ENCODE measurements at places on chromosomes 2 and 18. TPM values are rescaled to one million over a fixed set of nuclear protein-coding genes. Genes with fewer than 3 reads are reported as not detected.
A peak's percentile ranks its signal among the peaks of the same experiment; 100 is the strongest.

- no peaks in the 10 kb centered on the region for H3K36me3 ChIP-seq
- no peaks in the 10 kb centered on the region for H3K27me3 ChIP-seq
- H3K27ac ChIP-seq: peak overlapping the region; percentile 71
- DNase-seq: no peak
- H3K4me3 ChIP-seq: peak overlapping the region; percentile 65
Observed at GRCh38 chr2:175004730-175004979, 526 bp downstream of the CHN1 start.

DNA sequence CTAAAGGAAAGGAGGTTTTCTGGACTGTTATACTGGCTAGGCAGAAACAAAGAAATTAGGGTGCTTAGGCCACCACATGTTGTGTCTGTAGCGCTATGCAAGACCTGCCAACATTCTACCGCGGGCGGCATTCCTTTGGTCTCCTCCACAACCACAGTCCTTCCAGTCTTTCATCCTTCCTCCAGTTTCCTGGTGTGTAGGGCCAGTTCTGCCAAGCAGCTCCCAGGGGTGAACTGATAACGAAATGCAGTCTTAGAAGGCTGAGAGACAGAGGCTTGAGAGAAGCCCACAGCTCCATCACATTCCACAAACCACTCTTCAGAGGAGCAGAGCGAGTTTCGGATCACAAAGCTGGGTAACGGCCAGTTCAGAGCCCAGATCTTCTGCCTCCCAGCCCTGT, 19.5 kb upstream of the CXXC1 start:
- H3K27me3 ChIP-seq: no peaks in the 10 kb centered on the region
- no peak for DNase-seq
- H3K4me1 ChIP-seq: no peaks in the 10 kb centered on the region
- no peaks in the 10 kb centered on the region for H3K36me3 ChIP-seq
- no peak overlapping the region for H3K27ac ChIP-seq

DNA sequence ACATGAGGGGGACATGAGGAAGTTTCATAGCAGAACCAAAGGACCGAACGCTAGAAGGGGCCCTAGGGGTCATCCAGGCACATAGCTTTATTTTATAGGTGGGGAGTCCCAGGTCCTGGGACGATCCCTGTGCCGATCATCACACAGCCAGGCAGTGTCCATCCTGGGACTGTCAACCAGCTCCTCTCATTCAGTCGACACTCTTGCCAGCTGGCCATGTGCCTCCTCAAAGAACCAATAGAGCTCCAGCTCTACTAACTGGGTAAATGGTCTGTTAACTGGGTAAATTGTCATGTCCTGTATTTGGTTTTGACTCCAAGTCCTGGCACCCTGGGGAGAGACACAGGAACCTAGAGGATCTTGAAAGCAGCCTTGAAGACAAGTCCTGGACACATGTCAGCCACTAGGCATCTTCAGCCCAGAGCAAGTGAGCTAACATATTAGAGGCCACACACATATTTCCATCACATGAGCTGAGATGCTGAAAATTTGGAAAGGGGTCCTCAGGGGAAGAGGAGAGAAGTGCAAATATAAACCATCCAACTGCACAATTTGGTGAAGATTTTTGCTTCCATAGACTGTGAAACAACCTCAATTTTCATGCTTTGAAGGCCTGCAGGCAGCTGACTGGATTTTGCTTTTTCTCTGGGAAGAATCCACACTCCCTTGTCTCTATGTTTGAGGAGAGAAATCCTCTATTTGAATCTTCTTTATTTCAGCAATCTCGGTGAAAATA, 361.1 kb upstream of the SLC14A2 start:
- peak overlapping the region; percentile 34 for H3K27ac ChIP-seq
- DNase-seq: no peak
- H3K4me3 ChIP-seq: no peak overlapping the region
- H3K36me3 ChIP-seq: no peaks in the 10 kb centered on the region
- no peaks in the 10 kb centered on the region for H3K27me3 ChIP-seq

DNA sequence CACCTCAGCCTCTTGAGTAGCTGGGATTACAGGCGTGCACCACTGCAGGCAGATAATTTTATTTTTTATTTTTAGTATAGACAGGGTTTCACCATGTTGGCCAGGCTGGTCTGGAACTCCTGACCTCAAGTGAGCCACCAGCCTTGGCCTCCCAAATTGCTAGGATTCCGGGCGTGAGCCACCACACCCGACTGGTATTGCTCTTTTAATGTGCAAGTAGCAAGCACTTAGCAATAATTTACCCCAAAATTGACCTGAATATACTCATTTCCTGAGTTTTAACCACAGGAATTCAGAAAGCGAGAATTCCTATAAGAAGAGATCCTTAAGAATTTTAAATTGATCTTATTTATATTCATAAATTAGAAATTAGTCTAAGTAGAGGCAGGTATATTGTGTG, 169.1 kb downstream of the CDH2 start:
- H3K36me3 ChIP-seq: peaks cover 13% of the 10 kb centered on the region
- DNase-seq: no peak
- no peaks in the 10 kb centered on the region for H3K27me3 ChIP-seq

- H3K27ac ChIP-seq: peak overlapping the region; percentile 77
- peak; percentile 64 for DNase-seq
- no peaks in the 10 kb centered on the region for H3K27me3 ChIP-seq
- no peaks in the 10 kb centered on the region for H3K36me3 ChIP-seq
- H3K4me3 ChIP-seq: peak overlapping the region; percentile 36
Observed at GRCh38 chr18:31206787-31207381, 44.2 kb upstream of the DSC1 start.

DNA sequence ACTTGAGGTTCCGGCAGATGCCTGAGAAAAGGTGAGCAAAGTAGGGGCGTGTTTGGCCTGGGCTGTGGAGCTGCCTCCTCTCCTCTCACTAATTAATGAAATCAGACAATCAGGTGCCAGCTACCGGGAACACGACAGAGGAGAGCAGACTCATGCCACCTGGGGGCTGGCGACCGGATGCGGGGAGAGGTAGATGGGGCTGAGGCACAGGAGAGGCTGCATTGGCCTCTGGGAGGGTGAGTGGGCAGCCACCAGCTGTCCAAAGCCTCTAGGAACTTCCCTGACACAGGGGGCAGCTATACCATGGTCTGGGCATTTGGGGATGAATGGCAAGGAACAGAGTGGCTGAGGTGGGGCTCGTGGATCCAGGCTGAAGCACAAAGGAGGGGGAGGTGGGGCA, 25.0 kb downstream of the FBXO41 start:
- no peak overlapping the region for H3K27ac ChIP-seq
- peaks cover 8% of the 10 kb centered on the region for H3K36me3 ChIP-seq
- no peaks in the 10 kb centered on the region for H3K27me3 ChIP-seq

DNA sequence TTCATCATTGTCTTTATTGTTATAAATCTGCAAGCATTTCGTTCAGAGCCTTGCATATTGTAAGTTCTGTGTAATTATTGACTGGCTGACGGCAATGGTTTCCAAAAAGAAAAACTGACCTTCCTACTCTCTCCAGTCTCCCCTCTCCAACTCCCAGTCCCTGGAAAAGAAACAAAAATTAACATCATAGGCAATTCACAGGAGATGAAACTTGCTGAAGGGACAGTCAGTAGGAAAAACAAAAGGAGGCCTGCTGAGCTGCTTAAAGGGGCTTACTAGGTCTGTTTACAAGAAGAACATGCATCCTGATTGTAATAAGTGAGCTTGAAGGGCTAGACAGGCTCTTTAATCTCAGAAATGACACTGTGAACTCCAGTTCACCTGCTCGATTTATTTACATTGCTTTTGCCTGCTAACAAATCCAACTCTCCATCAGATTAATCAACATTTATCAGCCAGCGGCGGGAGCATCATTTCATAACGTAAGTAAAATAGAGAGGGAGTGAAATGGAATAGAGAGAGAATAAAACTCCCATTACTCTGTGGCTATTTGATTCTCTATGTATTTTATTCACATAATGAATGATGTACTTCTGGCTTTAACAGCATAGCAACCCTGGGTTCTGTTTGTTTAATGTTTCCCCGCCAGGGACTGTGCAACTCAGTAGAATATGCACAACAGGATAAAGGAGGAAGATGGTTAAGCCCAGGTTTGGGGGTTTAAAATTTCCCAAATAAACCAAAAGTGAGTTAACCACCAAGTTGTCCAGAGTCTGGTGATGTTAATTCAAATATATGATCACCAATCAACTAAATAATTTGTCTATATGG, 256.7 kb upstream of the SETBP1 start:
- H3K36me3 ChIP-seq: no peaks in the 10 kb centered on the region
- no peaks in the 10 kb centered on the region for H3K27me3 ChIP-seq
- no peak for DNase-seq
- H3K27ac ChIP-seq: no peak overlapping the region

DNA sequence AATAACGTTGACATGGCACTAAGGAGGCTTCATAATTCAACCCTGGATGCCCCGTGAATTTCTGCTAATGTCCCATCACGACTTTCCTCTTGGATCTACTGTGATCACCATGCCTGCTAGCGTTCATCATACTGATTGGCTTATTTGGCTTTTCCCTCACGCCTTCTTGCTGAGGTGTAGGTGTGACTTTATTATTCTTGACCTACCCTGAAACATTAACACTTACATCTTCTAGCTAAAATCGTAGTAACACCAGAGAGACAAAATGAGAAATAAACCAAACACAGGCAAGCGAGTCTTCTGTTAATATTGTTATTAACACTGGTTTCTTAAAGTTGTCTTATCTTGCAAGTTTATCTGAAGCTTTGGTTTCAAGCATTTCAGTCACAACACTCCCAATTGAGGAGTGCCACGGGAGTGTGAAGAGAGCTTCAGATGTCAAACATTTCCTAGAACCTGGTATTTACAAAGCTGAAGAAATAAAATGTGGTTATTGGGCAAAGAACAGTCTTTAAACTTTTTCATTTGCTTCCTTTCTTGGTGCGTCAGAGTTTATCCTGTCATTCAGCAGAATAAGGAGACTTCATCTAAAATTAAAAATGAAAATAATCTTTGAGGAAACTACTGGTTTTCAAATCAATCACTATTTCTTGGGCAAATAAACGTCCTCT, 15.4 kb upstream of the STAT1 start:
- no peaks in the 10 kb centered on the region for H3K4me1 ChIP-seq
- no peak overlapping the region for H3K4me3 ChIP-seq
- no peaks in the 10 kb centered on the region for H3K36me3 ChIP-seq
- no peak overlapping the region for H3K27ac ChIP-seq
- no peaks in the 10 kb centered on the region for H3K27me3 ChIP-seq

- H3K4me3 ChIP-seq: no peak overlapping the region
- no peak overlapping the region for H3K27ac ChIP-seq
- peak; percentile 82 for DNase-seq
- no peaks in the 10 kb centered on the region for H3K27me3 ChIP-seq
Observed at GRCh38 chr2:95728878-95729596, 137.2 kb downstream of the TRIM43 start.

- H3K4me3 ChIP-seq: no peak overlapping the region
- no peak overlapping the region for H3K27ac ChIP-seq
- DNase-seq: no peak
- H3K27me3 ChIP-seq: no peaks in the 10 kb centered on the region
- no peaks in the 10 kb centered on the region for H3K36me3 ChIP-seq
Observed at GRCh38 chr18:53191634-53192033, 851.6 kb downstream of the DCC start.

GRCh38 chr2:191638079-191638801, 39.7 kb upstream of the NABP1 start:
- H3K4me3 ChIP-seq: no peak overlapping the region
- no peaks in the 10 kb centered on the region for H3K4me1 ChIP-seq
- no peaks in the 10 kb centered on the region for H3K27me3 ChIP-seq
- H3K36me3 ChIP-seq: no peaks in the 10 kb centered on the region

- no peak overlapping the region for H3K4me3 ChIP-seq
- no peaks in the 10 kb centered on the region for H3K4me1 ChIP-seq
- H3K27me3 ChIP-seq: no peaks in the 10 kb centered on the region
- DNase-seq: no peak
- H3K27ac ChIP-seq: no peak overlapping the region
- no peaks in the 10 kb centered on the region for H3K36me3 ChIP-seq
Observed at GRCh38 chr2:168929031-168929430, 27.9 kb downstream of the G6PC2 start.

GRCh38 chr2:12890481-12890991, 173.8 kb downstream of the TRIB2 start:
- DNase-seq: no peak
- H3K27me3 ChIP-seq: no peaks in the 10 kb centered on the region
- H3K4me3 ChIP-seq: no peak overlapping the region
- H3K36me3 ChIP-seq: no peaks in the 10 kb centered on the region
- H3K27ac ChIP-seq: no peak overlapping the region

GRCh38 chr18:35141567-35142274, 99.1 kb upstream of the ZNF397 start:
- H3K27me3 ChIP-seq: no peaks in the 10 kb centered on the region
- H3K4me3 ChIP-seq: no peak overlapping the region
- H3K4me1 ChIP-seq: no peaks in the 10 kb centered on the region
- no peak overlapping the region for H3K27ac ChIP-seq
- H3K36me3 ChIP-seq: peaks cover 28% of the 10 kb centered on the region
- no peak for DNase-seq

- H3K36me3 ChIP-seq: no peaks in the 10 kb centered on the region
- H3K27ac ChIP-seq: no peak overlapping the region
- DNase-seq: peak; percentile 65
- no peaks in the 10 kb centered on the region for H3K4me1 ChIP-seq
Observed at GRCh38 chr2:128746356-128746755, 427.7 kb upstream of the HS6ST1 start.

- H3K4me3 ChIP-seq: no peak overlapping the region
- H3K27me3 ChIP-seq: no peaks in the 10 kb centered on the region
- DNase-seq: no peak
- H3K27ac ChIP-seq: no peak overlapping the region
Observed at GRCh38 chr2:62852254-62852653, 146.7 kb downstream of the EHBP1 start.

- H3K27me3 ChIP-seq: no peaks in the 10 kb centered on the region
- peak overlapping the region; percentile 95 for H3K27ac ChIP-seq
- H3K4me1 ChIP-seq: no peaks in the 10 kb centered on the region
- DNase-seq: no peak
Observed at GRCh38 chr2:42359965-42360483, 993 bp downstream of the COX7A2L start.

- no peaks in the 10 kb centered on the region for H3K27me3 ChIP-seq
- H3K4me3 ChIP-seq: peak overlapping the region; percentile 59
- peak; percentile 76 for DNase-seq
- no peaks in the 10 kb centered on the region for H3K36me3 ChIP-seq
- peak overlapping the region; percentile 91 for H3K27ac ChIP-seq
Observed at GRCh38 chr2:231680992-231681852, 27.1 kb upstream of the PTMA start.

DNA sequence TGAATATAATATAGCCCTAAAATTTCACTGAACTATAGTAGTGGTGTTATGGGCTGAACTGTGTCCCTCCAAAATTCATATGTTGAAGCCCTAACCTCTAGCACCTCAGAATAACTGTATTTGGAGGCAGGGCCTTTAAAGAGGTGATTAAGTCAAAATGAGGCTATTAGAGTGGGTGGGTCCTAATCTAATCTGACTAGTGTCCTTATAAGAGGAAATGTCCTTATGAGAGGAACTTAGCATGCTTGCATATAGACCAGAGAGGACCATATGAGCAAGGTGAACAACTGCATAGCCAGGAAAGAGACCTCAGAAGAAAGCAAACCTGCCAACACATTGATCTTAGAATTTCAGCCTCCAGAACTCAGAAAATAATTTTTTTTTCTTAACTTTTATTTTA, 238.4 kb downstream of the ZEB2 start:
- H3K4me1 ChIP-seq: no peaks in the 10 kb centered on the region
- H3K4me3 ChIP-seq: no peak overlapping the region
- no peaks in the 10 kb centered on the region for H3K27me3 ChIP-seq
- no peak for DNase-seq
- no peaks in the 10 kb centered on the region for H3K36me3 ChIP-seq

SIGLEC15 gene
- total RNA-seq: 1.9 TPM

MLPH gene
- total RNA-seq: 27.1 TPM

C1QL2 gene
- total RNA-seq: not detected

ZNF513 gene
- total RNA-seq: 4.7 TPM

ALLC gene
- total RNA-seq: not detected

SCYGR4 gene
- not detected for total RNA-seq

LDLRAD4 gene
- total RNA-seq: 41.2 TPM

MC4R gene
- not detected for total RNA-seq

CNDP1 gene
- not detected for total RNA-seq
